ENCODE measurements at places on chromosomes 11 and 22. TPM values are rescaled to one million over a fixed set of nuclear protein-coding genes. Genes with fewer than 3 reads are reported as not detected.
A peak's percentile ranks its signal among the peaks of the same experiment; 100 is the strongest.

OR5AK2 gene
- 0.18 TPM for polyA plus RNA-seq

MUC5AC gene
- 0.02 TPM for polyA plus RNA-seq

CEND1 gene
- 0.91 TPM for polyA plus RNA-seq

KCNJ1 gene
- 127 TPM for polyA plus RNA-seq

SORL1 gene
- 28.7 TPM for polyA plus RNA-seq

ANO5 gene
- polyA plus RNA-seq: 5.6 TPM

YAP1 gene
- 199 TPM for polyA plus RNA-seq

OR2AT4 gene
- 0.01 TPM for polyA plus RNA-seq

OTOG gene
- 0.90 TPM for polyA plus RNA-seq

POU2AF3 gene
- 7.1 TPM for polyA plus RNA-seq

DNA sequence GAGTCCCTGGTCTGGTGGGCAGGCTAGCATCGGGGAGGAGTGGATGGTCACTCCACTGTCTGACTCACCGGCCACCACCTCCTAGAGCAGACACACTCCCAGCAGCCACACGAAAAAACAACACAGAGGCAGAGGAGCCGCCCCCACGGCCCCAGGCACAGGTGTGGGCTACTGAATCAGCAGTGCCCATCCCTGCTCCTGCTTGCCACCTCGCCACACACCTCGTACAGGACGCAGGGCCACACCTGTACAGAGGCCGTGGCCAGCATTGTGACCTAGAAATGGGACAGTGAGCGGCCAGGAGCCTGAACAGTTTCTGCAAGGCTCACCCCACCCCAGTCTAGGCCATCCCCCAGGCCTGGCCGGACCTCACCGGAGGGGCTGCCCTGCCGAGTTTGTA is 14.0 kb downstream of the TRIM29 start:
- no peak for DNase-seq

GRCh38 chr22:37088750-37089408 is 20.6 kb downstream of the TMPRSS6 start:
- no peak for DNase-seq

DNA sequence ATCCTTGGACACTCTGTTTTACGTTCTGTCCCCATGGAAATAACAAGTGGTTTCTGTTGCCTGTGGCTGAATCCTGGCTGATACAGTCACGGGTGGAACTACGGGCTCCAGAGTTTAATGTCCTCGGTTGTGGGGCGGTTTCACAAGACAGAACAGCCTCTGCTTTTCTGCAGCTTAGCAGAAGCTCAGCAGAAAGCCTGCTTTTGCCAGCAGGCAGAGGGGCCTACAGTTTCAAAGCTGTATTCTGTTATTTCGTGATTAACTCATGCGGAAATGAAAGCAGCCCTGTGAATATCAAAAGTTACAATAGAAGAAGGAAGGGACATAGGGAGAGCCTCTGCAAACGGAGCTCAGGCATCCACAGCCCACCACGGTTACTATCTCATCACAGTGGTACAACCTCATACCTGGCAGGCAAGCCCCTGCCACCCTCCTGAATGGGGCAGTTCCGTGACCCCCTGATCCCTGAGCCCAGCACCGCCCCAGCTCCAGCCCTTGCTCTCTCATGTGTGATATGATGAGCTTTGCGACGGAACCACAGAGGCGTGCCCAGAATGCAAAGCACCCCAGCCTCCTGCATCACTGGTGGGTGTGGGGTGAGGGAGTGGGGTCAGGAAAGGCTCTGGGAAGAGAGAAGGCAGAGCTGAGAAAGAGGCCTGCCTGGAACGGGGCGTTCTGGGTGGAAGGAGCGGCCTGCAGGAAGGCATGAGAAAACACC is 360.6 kb downstream of the BRD1 start:
- DNase-seq: no peak

- DNase-seq: peak; percentile 61
Measured at GRCh38 chr22:29306175-29306834, at the start of gene GAS2L1. GAS2L1 (plus strand) TSS chr22:29306650; CDS start chr22:29308106, 1,456 bp downstream.

DNA sequence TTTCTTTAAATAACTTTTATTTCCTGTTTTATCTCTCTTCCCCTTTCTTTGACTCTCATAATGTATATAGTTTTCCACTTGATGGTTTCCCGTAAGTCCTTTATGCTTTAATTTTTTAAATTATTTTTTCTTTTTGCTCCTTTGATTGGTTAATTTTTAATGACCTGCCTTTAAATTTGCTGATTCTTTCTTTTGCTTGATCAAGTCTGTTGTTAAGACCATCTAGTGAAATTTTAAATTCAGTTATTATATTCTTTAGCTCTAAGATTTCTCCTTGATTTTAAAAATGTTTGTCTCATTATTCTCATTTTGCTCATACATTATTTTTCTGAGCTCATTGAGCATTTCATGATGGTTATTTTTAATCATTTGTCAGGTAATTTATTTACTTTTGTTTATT is 718.6 kb downstream of the METTL15 start:
- DNase-seq: no peak

- no peak for DNase-seq
Measured at GRCh38 chr22:38124236-38124974, 13.9 kb upstream of the BAIAP2L2 start.

DNA sequence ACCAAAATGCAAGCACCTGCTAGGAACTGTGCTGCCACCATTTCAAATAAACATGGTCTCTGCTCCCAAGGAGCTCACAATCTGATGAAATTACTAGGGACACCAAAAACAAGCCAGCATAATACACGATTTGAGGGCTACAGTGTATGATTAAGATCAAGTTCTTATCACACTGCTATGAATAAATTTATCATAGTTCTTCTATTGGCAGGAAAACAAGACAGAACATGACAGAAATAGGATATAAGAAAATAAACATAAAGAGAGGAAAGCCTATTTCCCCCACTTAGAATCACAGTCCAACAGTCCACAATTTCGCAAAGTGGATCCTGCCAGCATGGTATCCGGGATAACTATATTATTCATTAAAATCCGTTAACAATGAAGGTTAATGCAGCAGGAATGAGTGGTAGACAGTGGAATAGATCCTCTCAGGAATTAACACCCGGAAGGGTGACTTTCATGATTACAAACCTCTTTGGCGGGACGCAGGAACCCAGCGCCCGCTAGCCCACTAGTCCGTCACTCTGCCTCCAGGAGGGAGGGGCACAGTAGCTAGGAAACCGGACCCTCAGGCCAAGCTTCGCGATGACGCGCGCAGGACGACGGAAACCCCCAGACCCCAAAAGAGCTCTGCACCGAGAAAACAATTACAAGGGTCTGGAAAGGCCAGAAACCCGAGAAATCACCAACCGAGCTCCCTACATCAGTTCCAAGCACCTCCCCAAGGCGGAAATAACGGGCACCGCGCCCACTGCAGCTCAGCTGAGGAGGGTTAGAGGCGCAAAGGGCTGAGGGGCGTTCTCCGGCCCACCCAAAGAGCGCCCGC is 607 bp downstream of the CCDC82 start:
- peak; percentile 62 for DNase-seq

- DNase-seq: no peak
Measured at GRCh38 chr22:43118953-43119458, 8.5 kb downstream of the BIK start.

GRCh38 chr22:19800761-19801244 is 40.2 kb downstream of the TBX1 start:
- no peak for DNase-seq

DNA sequence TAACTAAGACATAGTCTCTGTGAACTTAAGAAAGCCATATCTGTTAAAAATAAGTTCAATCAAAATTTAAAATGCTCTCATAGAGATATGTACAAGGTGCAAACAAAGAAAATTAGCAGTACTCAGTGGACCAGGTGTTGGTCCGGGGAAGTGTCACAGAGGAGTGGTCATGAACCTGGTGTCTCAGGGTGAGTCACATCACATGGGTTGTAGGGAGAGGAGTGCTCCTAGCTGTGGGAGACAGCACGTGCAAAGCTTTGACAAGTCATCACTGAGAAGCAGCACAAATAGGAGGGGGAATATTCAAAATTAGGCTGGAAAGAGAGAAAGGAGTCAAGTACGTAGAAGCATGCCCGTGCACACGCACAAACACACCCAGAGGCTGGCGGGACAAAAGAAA is 438.1 kb downstream of the NTM start:
- no peak for DNase-seq

- no peak for DNase-seq
Measured at GRCh38 chr22:46147471-46148267, 2.7 kb upstream of the PPARA start.

- DNase-seq: no peak
Measured at GRCh38 chr11:69419662-69420395, 61.6 kb upstream of the LINC01488 start.

DNA sequence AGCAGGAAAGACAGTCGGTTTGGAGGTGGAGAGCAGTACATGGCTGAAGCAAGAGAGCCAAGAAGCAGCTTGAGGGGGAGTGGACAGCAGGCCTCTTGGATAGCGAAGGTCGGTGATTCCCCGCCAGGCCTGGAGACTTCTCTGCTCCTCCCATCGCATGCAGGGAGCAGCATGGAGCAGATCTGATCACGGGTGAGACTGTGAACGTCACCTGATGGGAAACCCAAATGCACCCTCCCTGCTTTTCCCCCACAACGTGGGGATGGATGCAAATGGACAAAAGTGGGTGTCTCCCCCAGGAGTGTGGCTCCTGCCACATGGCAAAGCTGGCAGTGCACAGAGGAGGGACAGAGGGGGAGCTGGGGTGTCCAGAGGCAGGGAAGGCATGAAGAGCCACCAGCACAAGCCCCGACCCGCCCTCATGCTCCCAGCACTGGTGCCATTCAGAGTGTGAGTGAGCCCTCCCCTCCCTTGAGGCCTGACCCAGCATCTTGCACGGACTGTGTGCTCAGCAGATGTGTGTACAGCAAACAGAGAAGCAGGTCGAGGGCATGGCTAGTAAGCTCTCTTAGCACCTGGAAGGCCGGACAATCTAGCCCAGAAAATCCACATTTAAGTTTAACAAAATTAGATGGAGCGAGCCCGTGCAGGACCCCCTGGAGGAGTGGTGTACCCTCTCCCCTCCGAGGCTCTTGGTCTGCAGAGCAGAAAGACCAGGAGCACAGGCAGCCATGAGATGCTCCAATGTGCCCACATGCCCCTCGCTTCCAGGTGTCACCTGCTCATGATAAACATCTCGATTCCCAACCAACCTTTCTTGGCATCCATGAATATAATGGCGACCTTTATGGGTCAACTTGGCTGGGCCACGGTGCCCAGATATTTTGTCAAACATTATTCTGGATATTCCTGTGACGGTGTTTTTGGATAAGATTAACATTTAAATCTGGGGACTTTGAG is 661.7 kb downstream of the TBC1D22A start:
- no peak for DNase-seq

GRCh38 chr22:39024519-39025308 is 3.8 kb downstream of the APOBEC3D start:
- DNase-seq: no peak

- DNase-seq: no peak
Measured at GRCh38 chr11:12239396-12239795, 129.0 kb downstream of the MICAL2 start.

GRCh38 chr22:31739795-31740201 is 10.1 kb downstream of the PRR14L start:
- no peak for DNase-seq

- DNase-seq: no peak
Measured at GRCh38 chr22:49760630-49761571, 66.8 kb downstream of the BRD1 start.

DNA sequence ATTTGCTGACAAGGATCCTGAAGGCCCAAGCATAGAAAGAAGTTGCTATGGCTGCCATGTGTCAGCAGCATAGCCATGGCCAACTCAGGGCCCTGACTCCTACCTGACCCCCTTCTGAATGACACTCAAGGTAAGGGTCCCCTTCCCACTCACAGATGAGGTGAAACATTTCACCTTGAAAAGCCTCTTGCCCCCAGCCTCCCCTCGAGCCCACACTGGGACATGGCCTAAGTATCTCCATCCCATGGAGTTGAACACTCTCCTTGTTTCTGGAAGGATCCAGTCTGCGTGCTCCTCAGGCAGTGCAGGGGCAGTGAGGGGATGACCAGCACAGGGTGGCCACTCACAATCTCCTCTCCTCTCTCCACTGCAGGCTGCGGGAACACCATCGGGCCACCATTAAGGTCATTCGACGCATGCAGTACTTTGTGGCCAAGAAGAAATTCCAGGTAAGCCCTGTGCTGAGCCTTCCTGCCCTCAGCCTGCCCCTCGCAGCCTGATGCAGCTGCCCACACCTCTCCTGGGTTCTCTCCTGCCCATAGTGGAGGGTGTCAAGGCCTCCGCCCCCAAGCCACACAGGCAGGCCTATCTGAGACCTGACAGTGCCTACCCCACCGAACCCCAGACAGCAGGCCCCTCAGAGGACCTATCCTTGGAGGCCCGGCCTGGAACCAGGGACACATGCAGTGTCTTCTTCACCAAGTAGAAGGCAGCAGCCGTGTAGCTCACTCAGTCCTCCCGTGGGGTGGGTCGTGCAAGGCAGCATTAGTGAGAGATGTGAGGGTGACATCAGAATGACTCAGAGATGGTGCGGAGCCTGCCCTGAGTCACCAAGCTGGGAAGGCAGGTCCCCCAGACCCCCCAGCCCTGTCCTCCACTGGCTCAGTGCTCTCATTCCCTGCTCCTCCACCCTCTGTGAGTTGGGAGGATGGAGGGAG is 68.9 kb upstream of the KCNQ1OT1 start:
- DNase-seq: no peak

DNA sequence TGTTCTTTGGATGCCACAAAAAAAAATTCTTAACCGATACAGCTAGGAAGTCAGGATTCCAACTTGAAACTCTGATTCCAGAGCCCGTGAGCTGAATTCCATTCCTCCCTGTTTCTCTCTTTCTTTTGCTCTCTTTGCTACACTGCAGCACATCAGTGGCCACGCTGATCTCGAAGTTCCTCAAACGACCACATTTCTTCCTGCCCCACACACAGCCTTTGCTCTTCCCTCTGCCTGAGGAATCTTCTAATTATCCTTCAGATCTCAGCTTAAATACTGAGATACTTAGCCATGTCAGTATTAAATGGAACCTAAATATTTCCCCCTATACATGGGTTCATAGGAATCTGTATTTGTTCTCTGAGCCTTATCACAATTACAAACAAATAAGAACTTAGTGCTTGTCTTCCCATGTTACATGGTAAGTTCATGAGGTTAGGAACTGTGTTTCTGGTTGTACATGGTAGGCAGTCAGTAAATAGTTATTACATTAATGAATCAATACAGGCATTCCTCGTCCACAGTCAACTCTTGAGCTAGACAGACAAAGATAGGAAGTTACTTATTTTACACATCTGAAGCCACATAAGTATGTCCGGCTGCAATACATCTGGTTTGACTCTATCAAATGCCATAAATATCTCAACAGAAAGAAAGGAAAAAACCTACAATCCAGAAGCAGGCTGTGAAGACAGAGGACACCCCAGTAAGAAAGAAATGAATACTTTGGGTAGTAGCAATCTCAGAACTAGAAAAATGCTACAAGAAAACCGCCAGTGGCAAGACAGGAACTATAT is 86.6 kb downstream of the MAML2 start:
- no peak for DNase-seq
